ENCODE measurements at places on chromosomes 7 and 10. TPM values are rescaled to one million over a fixed set of nuclear protein-coding genes. Genes with fewer than 3 reads are reported as not detected.

GOLGA7B gene
- 0.08 TPM for total RNA-seq

GSTO2 gene
- total RNA-seq: 0.70 TPM

SSC4D gene
- 1.3 TPM for total RNA-seq

MRC1 gene
- 38.3 TPM for total RNA-seq

TLX1 gene
- total RNA-seq: not detected

AOC1 gene
- total RNA-seq: 0.27 TPM

AP4M1 gene
- total RNA-seq: 10.1 TPM

WEE2 gene
- total RNA-seq: not detected

WDR86 gene
- 0.41 TPM for total RNA-seq

C7orf57 gene
- total RNA-seq: not detected

CRYGN gene
- not detected for total RNA-seq

LARP4B gene
- total RNA-seq: 58.9 TPM

PLXNA4 gene
- total RNA-seq: 17.6 TPM

ABCB1 gene
- 4.5 TPM for total RNA-seq

HYAL4 gene
- total RNA-seq: not detected

AKR1D1 gene
- total RNA-seq: not detected

CLDN12 gene
- total RNA-seq: 34.1 TPM

SLC25A13 gene
- total RNA-seq: 10.7 TPM

STK32C gene
- total RNA-seq: 7.0 TPM

MYL10 gene
- total RNA-seq: not detected

ERVW-1 gene
- total RNA-seq: not detected

TIAL1 gene
- total RNA-seq: 74.0 TPM

MAGI2 gene
- 3.1 TPM for total RNA-seq

PRLHR gene
- total RNA-seq: not detected

SEMA3C gene
- 67.8 TPM for total RNA-seq

SPAM1 gene
- not detected for total RNA-seq

VSTM2A gene
- not detected for total RNA-seq

ICA1 gene
- total RNA-seq: 44.3 TPM

OR2A2 gene
- not detected for total RNA-seq

OIT3 gene
- not detected for total RNA-seq

SDK1 gene
- 2.3 TPM for total RNA-seq

LRRC18 gene
- total RNA-seq: not detected

FAM25A gene
- total RNA-seq: not detected

CPXM2 gene
- 4.6 TPM for total RNA-seq

RSPH10B2 gene
- total RNA-seq: not detected

ZC3HAV1L gene
- 4.0 TPM for total RNA-seq

GPC2 gene
- total RNA-seq: 0.32 TPM

ATOH7 gene
- not detected for total RNA-seq

HHEX gene
- total RNA-seq: 2.6 TPM

TMEM229A gene
- total RNA-seq: not detected

ENTPD7 gene
- total RNA-seq: 1.4 TPM

FIGNL1 gene
- 3.4 TPM for total RNA-seq
